Renal cortex interstitium (tissue), 15 donors: ENCODE measurements at places on chromosomes 16 and 17. TPM values are rescaled to one million over a fixed set of nuclear protein-coding genes. Genes with fewer than 3 reads are reported as not detected.

GRCh38 chr16:51030516-51030915, 120.6 kb downstream of the SALL1 start:
- no peak for DNase-seq

GRCh38 chr17:72771734-72772133, 320.8 kb downstream of the SLC39A11 start:
- no peak for DNase-seq

- no peak for DNase-seq
These were observed 2.9 kb downstream of the NKD1 start for GRCh38 chr16:50550866-50551641.

- no peak for DNase-seq
These were observed 26.4 kb downstream of the EEF2K start for GRCh38 chr16:22232277-22233036.

The LRRC59 gene
- 54.4 TPM for polyA plus RNA-seq

DNA sequence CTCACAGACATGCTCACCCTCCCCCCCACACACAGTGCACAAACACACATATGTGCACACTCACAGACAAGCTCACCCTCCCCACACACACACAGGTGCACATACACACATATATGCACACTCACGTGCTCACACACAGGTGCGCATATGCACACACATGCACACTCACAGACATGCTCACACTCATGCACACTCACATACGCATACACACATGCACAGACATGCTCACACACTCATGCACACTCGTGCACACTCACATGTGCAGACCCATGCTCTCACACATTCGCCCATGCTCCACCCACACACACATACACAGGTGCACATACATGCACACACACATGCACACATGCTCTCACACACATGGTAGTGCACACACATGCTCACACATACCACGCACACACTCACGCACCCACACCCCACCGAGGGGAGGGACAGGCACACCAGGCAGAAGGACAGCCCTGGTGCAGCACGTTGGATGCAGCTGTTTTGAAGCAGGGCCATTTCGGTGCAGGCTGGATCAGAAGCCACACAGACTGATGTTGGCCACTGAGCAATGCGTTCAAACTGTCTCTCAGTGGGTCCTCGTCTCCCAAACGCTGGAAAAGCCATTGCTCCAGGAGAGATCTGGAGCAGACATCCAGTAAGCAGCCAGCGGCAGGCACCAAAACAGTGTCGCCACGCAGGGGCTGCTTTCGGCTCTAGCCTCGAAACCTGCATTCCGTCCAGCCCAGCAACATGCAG, 86.2 kb upstream of the ZNF469 start:
- no peak for DNase-seq

The WFIKKN1 gene
- 2.0 TPM for polyA plus RNA-seq

The CXCL16 gene
- polyA plus RNA-seq = 10.8 TPM

The KRTAP9-2 gene
- not detected for polyA plus RNA-seq

DNA sequence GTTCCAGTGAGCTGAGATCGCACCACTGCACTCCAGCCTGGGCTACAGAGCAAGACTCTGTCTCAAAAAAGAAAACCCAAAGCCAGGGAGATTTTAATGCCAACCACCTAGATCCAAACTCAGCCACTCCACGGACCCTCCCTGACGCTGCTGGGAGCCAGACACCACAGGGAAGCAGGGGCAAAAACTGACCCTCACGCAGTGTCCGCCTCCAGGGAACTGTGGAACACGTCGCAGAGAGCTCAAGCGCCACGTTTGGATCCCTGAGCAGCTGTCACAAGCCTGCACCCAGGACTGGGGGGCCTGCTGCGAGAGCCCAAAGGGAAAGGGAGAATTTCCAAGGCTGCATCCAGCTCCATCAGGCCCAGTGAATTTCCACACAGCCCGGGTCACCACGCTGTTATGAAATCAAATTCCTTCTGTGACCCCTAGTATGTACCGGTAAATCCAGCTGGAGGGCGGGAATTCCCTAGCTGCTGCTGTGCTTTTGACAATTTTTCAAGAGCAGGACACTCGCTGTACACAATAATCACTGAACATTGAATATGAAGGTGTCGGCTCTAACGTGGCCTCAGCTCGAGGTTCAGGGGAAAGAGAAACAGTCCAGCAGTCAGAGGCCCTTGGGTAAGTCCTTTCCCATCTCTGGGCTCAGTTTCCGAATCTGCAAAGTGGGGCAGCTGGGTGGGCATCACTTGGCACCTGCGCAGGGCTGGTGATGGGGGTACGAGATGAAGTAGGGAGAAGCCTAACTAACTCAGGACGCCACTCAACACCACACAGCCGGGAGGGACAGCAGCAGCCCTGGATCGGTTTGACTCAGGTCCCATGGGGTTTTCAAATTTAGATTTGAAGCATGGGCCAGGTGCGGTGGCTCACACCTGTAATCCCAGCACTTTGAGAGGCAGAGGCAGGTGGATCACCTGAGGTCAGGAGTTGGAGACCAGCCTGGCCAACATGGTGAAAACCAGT, 8.6 kb downstream of the CARHSP1 start:
- DNase-seq = no peak

The C17orf107 gene
- polyA plus RNA-seq = 3.0 TPM

DNA sequence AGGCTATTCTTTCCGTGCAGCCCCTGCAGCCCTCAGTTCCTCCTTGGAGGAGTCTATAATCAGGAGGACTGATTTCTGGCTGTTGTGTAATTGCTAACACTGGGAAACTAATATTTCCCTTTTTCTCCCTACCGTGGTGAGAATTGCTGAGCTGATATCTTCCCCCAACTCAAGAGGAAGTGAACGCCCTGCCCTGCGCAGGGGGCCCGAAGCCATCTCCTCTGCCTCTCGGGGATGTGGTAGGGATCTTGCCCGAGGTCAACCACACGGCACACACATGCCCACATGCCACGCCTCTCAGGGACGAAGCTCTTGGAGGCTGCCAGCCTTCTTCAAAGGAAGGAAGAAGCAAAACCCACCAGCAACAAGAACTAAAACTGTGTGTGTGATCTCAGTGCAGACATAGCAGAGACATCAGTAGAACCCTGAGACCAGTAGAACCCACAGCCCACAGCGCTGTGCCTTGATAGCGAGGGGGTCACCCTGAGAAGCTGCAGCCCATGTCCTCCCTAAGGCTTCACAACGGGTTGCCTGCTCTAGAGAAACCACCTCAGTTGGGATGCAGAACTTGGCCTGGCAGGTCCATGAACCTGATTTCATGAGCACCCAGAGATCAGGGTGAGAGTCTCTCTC, 8.9 kb upstream of the ULK2 start:
- no peak for DNase-seq

GRCh38 chr17:50048146-50048720, 7.7 kb upstream of the ITGA3 start:
- no peak for DNase-seq

The TNFRSF12A gene
- 6.7 TPM for polyA plus RNA-seq

GRCh38 chr17:82281502-82282238, 8.2 kb upstream of the CSNK1D start:
- no peak for DNase-seq

The SCGB1C2 gene
- 0.88 TPM for polyA plus RNA-seq

The SOX8 gene
- 4.7 TPM for polyA plus RNA-seq

GRCh38 chr16:19959736-19960135, 75.1 kb upstream of the GPRC5B start:
- DNase-seq = no peak

The DEXI gene
- 42.0 TPM for polyA plus RNA-seq

DNA sequence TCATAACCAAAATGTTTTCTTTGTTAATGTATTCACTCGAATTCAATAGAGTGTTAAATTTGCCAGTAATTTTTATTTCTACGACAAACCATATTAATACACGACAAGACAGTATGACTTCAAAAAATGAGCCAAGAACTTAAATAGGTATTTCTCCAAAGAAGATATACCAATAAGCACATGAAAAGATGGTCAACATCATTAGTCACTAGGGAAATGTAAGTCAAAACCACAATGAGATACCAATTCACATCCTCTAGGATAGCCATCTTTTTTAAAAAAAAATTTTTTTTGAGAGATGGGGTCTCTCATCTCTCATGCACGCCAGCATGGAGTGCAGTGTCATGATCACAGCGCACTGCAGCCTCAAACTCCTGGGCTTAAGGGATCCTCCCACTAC, 5.0 kb upstream of the MEIOC start:
- DNase-seq = no peak

The LPO gene
- polyA plus RNA-seq = 0.22 TPM

DNA sequence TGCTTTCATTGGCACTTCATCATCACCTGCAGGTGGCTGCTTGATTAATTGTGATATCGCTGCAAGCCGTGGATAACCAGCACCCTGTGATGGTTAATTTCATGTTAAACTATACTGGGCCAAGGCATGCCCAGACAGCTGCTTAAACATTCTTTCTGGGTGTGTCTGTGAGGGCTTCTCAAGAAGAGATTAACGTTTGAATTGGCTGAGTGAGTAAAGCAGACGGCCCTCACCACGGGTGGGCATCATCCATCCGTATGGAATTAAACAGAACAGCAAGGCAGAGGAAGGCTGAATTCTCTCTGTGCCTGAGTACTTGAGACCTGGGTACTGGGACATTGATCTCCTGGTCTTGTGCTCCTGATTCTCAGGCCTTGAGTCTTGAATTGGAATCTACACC, 7.1 kb upstream of the ZNF213 start:
- no peak for DNase-seq

DNA sequence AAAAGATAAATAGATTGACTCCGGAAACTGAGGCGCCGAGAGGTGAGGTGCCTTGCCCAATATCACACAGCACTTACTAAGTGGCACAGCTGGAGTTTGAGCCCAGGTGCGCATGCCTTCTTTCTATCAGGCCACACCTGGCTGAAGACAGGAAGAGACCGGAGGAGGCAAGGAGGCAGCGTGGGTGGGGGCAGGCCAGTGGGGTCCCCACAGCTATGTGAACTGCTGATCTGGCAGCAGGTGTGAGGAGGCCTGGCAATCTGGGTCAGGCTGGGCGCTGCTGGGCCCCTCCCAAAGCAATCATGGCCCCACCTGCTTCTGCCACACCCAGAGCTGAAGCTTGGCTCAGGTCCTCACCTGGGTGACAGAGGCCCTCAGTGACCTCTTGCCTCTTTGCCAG, 1.9 kb upstream of the GDPD3 start:
- DNase-seq = no peak

The FBXW10 gene
- polyA plus RNA-seq = 0.64 TPM

The LMF1 gene
- polyA plus RNA-seq = 18.4 TPM

The TNS4 gene
- polyA plus RNA-seq = 0.06 TPM

The CDRT15L2 gene
- polyA plus RNA-seq = not detected

GRCh38 chr16:4231367-4231766, 10.5 kb downstream of the SRL start:
- DNase-seq = no peak

DNA sequence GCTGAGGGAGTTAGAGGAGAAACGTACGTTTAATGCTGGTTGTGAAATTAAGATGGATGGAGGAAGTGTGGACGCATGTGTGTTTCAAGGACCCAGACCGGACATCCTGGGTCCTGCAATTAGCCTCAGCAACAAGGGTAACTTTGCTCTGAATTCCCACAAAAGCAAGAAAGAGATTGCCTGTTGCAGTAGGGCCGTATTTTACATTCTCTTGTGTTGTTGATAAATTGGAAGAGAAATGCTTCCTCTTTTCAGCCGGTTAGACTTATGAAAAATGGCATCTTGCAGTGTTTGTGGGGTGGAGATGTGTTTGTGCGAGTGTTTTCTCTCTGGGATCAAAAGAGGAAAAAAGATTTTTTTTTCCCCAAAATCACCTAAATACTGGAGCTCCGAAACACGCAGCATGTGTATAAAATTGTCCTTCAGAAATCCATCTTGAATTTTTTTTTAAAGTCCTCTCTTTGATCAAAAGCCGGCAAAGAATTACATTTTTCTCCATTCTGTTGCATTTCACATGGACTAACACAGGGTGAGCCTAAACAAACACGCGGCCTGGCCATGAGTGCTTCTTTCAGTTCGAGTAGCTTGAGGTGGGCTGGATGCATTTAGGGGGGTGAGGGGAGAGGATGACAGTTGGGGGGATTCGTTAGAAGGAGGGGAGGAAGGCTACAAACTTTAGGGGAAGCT, 251.6 kb downstream of the C16orf95 start:
- no peak for DNase-seq

DNA sequence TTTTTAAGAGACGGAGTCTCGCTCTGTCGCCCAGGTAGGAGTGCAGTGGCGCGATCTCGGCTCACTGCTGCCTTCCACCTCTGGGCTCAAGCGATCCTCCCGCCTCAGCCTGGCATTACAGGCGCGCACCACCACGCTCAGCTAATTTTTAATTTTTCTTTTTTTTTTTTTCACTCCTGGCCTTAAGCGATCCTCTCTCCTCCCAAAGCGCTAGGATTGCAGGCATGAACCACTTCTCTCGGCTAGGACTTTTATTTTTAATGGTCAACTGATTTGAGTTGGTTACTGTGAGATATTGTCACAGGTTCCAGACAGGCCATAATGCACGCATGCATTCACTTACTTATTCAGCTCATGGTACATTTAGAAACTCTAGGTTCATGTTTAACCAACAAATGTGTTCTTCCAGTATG, 888 bp downstream of the PIGW start:
- no peak for DNase-seq
